ENCODE measurements at places on chromosomes 7 and 10. TPM values are rescaled to one million over a fixed set of nuclear protein-coding genes. Genes with fewer than 3 reads are reported as not detected.

The NRP1 gene
- 44.1 TPM for total RNA-seq

The SLC12A9 gene
- 17.4 TPM for total RNA-seq

The IFIT5 gene
- 24.3 TPM for total RNA-seq

The AZGP1 gene
- total RNA-seq, result 4.7 TPM

The TLX1 gene
- not detected for total RNA-seq

The MDFIC gene
- total RNA-seq, result 33.0 TPM

The CALU gene
- total RNA-seq, result 153 TPM

The FBH1 gene
- total RNA-seq, result 85.9 TPM

The HTR5A gene
- total RNA-seq, result not detected

The GNAT3 gene
- total RNA-seq, result not detected

The ZNF518A gene
- total RNA-seq, result 20.2 TPM
